Fibroblast of lung (primary cell): ENCODE measurements at places on chromosomes 7 and 10.

- no peak for DNase-seq
These were observed 153.0 kb downstream of the DIP2C start for GRCh38 chr10:536371-536925.

- DNase-seq: no peak
These were observed 200.4 kb upstream of the PCDH15 start for GRCh38 chr10:55001422-55001821.

DNA sequence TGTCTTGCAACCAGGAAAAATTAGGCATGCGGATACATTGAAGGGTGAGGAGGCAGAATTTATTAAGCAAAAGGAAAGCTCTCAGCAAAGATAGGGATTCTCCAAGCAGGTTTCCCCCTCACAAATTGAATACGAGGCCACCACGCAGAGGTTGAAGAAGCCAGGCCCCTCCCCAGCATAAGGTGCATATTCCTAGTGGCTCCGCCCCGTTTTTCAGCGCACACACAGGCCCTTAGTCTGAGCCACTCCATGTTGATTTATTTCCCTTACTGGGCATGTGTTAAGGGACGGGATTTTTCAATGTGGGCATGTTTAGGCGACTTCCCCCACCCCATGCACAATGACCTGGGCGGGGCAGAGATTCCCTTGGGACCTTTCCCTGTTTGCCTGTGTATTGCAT, 24.9 kb downstream of the PPP2R2D start:
- no peak for DNase-seq

DNA sequence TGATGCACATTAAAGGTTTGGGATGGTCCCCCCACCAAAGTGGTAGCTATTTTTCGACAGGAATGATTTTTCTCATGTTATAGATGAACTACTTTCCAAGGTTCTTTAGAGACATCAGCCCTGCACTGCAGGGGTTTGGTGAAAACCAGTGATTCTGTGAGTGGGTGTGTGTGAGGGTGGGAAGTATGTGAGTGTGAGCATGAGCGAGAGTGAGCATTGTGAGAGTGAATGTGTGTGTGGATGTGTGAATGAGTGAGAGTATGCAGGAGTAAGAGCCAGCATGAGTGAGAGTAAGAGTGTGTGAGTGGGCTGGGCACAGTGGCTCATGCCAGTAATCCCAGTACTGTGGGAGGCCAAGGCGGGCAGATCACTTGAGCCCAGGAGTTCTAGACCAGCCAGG, 75.0 kb downstream of the GOLGA7B start:
- no peak for DNase-seq

GRCh38 chr7:150335774-150336112, 5.7 kb downstream of the RARRES2 start:
- DNase-seq: no peak
